NCI-H526 treated with DMSO at 0.1 percent for 48 hours (cell line): ENCODE measurements at places on chromosomes 6 and 20.

GRCh38 chr6:157314705-157315321 is 8.5 kb downstream of the TMEM242 start:
- no peak for DNase-seq

GRCh38 chr6:82413868-82414267 is 50.3 kb downstream of the TPBG start:
- no peak for DNase-seq

- DNase-seq: no peak
Measured at GRCh38 chr6:107154801-107155160, 39.5 kb upstream of the BEND3 start.

DNA sequence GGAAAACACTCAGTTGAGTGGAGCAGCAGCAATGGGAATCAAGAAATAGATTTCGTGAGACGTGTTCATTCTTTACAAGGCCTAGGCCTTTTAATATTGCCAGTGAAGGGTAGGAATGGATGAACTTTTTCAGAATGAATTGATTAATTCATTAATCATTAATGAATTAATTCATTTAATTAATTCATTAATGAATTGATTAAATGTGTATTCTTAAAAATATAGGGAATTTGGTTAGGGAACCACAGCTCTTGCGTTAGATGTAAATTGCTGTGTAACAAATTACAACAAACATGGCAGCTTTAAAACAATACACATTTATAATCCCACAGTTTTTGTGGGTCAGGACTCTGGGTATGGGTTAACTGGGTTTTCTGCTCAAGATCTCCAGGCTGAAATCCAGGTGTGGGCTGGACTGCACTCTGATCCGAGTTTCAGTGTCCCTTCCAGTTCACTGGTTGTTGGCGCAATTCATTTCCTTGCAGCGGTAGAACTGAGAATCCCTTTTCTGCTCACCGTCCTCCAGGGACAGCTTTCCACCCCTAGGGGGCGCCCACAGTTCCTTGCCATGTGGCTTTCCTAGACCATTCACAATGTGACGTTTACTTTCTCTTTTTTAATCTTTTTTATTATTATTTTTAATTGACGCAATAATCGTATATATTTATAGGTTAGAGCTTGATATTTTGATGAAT is 32.8 kb upstream of the BCAS1 start:
- DNase-seq: peak; percentile 6

DNA sequence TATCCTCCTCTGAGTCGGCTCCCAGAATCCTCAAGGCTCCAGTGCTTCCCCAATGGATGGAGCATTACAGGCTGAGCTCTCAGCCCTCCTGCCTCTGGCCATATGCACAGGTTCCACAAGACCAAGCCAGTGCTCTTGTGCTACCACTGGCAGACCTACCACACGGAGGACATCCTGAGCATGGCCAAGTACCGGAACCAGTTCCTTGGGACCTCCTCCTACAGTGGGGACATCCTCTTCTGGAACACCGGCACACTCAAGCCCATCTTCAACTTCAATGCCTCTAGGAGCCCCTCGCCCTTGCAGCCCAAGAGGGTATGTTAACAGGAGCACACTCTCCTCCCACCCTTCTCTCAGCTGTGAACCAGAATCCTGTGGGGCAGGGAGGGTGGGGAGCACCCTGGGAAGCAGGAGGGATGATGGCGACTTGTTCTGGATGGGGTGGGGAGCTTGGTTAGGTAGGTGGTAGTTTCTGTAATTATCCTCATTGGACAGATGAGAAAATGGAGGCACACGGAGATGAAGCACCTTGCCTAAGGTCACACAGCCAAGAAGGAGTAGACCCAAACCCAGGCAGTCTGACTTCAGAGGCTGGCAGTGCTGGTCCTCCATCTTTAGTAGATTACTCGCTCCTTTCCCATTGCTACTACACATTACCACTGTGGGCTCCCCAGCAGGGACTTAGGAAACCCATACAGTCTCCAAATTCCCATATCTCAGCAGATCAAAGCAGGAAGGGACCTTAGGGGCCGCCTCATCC is 58.6 kb downstream of the EFCAB8 start:
- DNase-seq: no peak

GRCh38 chr6:52620906-52621190 is 44.0 kb upstream of the TRAM2 start:
- no peak for DNase-seq

DNA sequence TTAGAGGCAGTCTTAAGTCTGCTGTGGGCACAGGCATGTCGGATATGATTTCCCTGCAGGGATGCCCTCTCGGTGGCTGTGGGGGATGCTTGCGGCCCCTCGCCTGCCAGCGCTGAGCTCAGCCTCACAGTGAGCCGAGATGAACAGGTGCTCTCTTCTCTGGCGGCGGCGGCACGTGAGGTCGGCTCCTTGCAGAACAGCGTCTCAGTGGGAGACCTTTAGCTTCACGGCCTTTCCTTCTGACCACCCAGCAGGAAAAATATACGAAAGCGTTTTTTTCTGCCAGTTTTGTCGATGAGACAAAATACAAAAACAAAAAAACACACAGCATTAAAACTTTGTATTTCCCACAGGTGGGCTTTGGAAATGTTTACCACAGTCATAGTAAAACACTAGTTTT is 23.6 kb downstream of the FOXA2 start:
- no peak for DNase-seq
